Activated effector memory CD4-positive, alpha-beta T cell treated with Interleukin-2 at 50 U/mL for 16 hours (primary cell): ENCODE measurements at places on chromosomes 4 and X.

DNA sequence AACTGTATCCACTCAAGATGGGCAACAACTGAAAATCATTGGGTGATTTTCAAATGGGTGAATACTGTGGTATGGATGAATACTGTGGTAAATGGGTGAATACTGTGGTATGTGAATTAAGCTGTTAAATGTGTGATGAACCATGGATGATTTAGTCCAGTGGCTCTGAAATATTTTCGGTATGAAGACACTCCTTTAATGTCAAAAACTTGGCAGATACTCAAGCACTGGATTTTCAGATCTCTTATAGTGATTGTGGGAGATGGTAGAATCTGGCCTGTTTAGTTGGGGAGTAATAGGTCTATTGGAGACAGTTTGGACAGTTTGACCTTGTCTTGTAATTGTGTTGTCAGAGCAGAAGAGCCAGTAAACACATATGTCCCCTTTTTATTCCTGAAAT, 45.7 kb downstream of the SSX7 start:
- no peak for DNase-seq

DNA sequence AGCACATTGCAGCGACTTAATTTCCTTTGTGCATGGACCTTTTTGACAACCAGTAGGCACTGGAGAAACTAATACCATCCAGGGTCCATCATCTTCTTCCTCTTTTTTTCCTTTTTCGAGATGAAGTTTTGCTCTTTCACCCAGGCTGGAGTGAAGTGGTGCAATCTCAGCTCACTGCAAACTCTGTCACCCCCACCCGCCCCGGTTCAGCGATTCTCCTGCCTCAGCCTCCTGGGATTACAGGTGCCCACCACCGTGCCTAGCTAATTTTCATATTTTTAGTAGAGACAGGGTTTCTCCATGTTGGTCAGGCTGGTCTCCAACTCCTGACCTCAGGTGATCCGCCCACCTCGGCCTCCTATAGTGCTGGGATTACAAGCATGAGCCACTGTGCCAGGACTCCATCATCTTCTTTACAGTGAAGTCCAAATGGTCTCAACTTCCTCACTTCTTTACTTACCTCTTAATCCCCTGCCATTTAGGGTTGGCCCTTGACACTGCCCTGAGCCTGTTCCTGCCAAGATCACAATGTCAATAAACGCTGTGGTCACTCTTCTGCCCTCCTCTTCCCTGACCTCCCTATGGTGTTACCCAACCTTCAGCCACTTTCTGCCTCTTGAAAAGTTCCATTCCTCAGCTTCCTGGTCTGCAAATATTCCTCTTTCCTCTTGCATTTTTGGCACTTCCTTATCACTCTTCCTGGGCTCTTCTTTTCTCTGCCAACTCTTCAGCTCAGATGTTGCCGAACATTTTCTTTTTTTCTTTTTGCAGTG, 119.8 kb upstream of the SLC34A2 start:
- DNase-seq: no peak

DNA sequence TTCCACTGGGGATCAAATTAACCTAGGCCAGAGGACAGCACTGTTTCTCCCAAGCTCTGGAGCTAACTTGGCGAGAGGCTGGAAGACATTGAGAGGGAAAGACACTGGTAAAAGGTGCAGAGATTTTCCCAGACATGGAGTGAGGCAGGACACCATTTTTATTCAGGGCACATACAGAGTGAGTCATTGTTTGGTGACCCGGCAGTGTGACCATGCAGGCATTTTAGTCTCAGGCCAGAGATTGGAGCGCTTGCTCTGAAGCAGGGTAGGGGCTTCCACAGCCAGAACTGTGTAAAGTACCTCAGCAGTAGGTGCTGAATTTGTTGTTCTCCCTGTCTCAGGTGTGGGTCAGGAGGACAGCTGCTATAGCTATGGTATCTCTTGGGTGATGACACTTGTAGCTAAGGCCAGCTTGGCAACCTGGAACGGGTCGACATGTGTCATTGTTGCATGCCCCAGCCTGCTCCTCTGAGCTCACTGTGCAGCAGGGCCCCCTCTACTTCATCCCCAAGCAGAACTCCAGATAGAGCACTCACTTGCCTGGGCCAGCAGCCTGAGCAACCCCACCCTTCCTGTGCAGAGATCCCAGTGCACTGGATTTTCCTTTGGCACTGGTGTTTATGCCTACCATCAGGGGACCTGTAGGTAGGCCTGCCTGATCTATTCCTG, 79.8 kb upstream of the ATP8A1 start:
- DNase-seq: no peak

DNA sequence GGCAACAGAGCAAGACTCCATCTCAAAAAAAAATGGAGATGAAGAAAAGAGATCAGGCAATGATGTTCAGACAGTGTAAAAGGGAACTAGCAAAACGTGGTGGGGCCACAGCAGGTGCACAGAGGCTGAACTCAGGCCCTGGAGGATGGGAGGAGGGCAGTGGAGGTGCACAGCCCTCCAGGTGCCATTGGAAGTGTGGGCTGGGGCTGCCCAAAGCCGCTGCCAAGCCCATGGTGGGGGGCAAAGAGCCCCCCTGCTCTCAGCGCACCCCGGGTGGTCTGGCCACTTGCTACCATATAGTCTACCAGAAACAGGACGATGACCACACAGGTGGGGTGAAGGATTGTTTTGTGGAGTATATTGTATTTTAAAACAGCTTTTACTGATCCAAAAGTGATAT, 7.1 kb downstream of the TMEM271 start:
- DNase-seq: no peak
